ENCODE measurements at places on chromosomes 3 and 15.
A peak's percentile ranks its signal among the peaks of the same experiment; 100 is the strongest.

DNA sequence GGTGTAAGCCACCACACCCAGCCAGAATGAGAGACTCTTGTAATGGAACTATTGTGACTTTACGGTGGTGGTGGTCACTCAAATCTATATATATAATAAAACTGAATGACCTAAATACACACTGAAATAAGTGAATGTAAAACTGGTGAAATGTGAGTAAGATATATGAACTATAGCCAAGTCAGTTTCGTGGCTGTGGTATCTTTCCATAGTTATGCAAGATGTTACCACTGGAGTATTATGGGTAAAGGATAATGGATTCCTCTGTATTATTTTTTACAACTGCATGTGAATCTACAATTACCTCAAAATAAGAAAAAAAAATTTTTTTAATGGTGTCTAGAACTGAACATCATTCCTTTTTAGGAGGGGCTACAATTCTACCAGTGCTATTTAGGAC lies 21.9 kb downstream of the PIK3CB start:
- DNase-seq: no peak

DNA sequence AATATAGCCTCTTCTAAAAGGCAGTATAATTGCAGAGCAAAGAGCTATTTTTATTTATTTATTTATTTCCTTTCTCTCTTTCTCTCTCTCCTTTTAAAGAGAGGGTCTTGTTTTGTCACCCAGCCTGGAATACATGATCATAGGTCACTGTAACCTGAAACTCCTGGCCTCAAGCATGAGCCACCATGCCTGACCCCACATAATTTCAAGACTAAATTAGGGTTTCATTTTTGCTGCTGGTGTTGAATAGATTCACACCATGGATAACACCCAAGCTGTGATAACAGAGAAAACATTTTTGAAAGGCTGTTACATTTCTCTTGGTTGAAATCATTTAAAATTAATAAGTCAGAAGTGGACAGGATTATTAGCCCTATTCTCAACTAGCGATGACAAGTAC lies 131.6 kb downstream of the LEKR1 start:
- DNase-seq: no peak

- no peak for DNase-seq
Measured at GRCh38 chr15:93366387-93367100, 277.5 kb upstream of the RGMA start.

- no peak for DNase-seq
Measured at GRCh38 chr15:70582143-70582945, 181.0 kb downstream of the UACA start.

DNA sequence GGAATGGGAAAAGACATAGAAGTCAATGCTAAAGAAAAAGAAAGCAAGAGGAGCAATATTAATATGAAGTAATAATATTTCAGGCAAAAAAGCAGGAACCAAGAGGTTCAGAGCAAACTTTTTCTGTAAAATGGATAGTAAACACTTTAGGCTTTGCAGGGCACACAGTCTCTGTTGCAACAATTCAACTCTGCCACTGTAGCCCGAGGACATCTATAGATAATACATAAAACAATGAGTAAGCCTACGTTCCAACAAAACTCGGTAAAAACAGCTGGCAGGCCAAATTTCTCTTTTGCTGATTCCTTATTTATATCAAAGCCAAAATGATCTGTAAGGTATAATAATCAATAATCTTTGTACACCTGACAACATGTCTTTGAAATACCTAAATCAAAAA lies 56.8 kb downstream of the SMAD6 start:
- DNase-seq: no peak

- no peak for DNase-seq
Measured at GRCh38 chr15:62112616-62113593, 46.1 kb downstream of the C2CD4A start.

- DNase-seq: no peak
Measured at GRCh38 chr3:116018646-116019045, 395.3 kb downstream of the GAP43 start.

GRCh38 chr3:79886204-79886603 lies 118.4 kb upstream of the ROBO1 start:
- no peak for DNase-seq

- DNase-seq: no peak
Measured at GRCh38 chr15:89341316-89342005, 6.8 kb upstream of the POLG start.

DNA sequence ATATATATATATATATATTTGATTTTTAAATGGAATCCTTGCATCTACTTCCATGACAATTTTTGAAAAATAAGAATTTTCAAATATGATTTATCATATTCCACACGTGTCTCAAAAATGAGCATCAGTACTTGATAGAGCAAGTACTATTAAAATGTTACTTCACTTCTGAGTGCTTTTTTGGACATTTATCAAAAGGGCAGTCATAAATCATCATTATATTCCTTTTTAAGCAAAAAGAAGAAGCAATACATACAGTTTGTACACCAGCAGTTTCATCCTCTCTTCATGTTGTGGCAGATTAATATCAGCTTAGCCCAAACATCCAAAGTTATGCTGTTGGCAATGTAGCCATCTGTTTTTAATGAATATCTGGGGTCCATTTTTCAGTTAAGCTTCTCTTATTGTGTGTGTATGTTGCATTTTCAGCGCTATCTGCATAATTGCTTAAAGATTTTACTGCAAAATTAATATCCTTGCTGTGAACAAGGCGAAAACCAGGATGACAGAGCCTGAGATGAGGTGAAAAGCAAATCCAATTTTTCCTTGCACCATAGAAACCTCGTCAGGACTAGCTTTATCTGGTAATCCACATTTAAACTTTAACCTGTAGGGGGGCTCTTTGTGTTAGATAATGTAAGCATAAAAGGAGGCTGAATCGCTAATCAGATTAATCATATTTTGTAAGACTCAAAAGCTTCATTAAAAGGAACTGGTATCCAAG lies 604.9 kb upstream of the AGTR1 start:
- no peak for DNase-seq

- DNase-seq: no peak
Measured at GRCh38 chr3:184316792-184317191, 2.4 kb downstream of the EIF4G1 start.

DNA sequence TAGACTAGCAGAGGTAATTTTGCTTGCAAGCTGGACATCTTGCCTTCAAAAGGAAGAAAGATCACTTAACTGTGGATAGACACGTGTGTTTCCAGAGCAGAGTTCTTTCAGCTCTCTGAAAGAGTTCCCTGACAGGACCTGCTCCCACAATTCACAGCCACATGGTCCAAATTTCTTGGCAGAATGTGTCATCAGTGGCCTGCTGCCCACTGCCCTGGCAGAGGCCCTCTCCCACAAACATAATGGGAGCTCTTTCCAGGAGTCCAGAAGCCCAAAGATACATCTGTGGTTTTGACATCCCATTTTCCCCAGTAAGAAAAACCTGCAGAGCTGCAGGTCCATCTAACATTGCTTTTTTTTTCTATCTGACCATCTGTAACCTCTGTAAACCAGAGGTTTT lies 48.3 kb downstream of the SERPINI1 start:
- DNase-seq: peak; percentile 46

GRCh38 chr15:56019060-56019793 lies 25.8 kb upstream of the NEDD4 start:
- no peak for DNase-seq

DNA sequence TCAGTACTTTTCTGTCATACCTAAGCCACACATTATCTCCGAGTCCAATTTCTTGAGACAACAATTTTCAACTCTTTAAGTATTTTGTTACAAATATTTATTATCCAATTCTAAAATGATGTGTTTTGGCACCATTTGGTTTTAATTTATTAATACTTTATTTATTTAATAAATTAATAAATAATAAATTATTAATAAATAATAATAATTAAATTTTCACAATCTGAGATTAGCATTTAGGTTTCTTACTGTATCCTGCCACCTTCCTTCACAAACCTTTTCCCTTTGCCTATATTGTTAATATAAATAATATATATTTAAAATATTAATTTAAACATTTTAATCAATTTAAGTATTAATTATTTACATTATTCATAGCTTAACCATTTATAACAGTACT lies 23.9 kb downstream of the TMEM207 start:
- DNase-seq: no peak

- DNase-seq: no peak
Measured at GRCh38 chr3:161393803-161394202, 22.5 kb upstream of the SPTSSB start.

GRCh38 chr3:31659246-31659645 lies 126.5 kb downstream of the STT3B start:
- no peak for DNase-seq

- no peak for DNase-seq
Measured at GRCh38 chr15:41899854-41900442, 6.1 kb upstream of the SPTBN5 start.

- no peak for DNase-seq
Measured at GRCh38 chr3:184911570-184911969, 99.6 kb downstream of the VPS8 start.

- peak; percentile 60 for DNase-seq
Measured at GRCh38 chr3:52065264-52065756, 8.9 kb upstream of the DUSP7 start.

DNA sequence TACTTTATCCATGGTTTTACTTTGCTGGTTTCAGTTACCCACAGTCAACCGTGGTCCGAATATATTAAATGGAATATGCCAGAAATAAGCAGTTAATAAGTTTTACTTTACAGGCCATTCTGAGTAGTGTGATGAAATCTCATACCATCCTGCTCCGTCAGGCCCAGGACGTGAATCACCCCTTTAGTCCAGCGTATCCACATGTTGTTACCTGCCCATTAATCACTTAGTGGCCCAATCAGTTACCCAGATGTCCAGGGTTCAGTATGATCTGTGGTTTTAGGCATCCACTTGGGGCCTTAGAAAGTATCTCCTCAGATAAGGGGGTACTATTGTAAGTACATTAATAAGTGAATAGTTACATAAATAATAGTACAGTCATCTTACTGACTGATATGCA lies 88.0 kb downstream of the TTBK2 start:
- no peak for DNase-seq

DNA sequence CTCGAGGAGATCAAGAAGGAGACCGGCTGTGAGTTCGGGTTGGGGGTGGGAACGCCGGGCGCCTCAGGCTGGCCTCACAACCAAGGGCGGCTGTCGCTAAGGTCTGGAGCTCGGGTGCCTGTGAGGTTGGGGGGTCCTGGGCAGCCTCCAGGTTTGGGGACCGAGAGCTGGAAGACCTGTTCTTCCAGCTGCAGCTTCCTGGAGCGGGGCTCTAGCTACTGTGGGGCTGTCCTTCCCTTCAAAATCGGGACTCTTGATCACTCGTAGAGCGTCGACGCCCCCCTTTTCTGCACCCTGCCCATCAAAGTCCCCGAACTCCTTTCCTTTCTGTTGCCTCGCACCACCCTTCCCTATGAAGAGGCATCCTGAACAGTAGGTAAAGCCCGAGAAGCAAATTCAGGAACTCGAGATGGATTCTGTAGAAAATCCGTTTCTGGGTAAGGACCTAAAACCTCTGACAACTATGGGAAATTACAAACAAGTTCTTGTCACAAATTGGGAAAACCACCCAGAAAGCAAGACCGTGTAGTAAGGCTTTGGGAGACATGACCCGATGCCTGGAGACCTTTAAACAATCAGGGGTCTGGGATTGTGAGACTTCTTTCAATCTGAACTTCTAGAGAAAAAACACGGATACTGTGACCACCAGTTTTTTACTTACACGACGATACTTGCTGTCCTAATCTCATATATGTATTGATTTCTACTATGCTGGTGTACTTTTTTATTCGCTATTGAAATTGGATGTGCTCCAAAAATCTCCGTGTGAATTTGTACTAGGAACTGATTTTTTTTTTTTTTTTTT lies 556 bp downstream of the CHP1 start:
- DNase-seq: no peak

DNA sequence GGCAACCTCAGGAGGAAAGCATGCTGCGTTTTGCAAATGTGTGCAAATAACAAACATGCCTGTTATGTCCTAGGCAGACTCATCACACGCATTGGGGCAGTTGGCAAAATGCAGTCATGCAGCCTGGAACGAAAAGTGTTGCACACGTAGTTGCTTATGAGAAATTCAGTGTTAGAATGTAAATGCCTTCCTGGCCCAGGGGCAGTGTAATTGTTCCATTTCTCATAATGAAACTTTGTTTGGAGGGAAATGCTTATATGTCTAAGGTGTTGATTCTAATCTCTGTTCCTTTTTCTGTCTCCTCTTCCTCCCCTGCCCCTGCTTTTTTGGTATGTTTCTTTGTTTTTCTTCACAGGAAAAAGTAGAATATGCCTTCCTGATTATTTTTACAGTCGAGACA lies 156.0 kb downstream of the CACNA1D start:
- no peak for DNase-seq

DNA sequence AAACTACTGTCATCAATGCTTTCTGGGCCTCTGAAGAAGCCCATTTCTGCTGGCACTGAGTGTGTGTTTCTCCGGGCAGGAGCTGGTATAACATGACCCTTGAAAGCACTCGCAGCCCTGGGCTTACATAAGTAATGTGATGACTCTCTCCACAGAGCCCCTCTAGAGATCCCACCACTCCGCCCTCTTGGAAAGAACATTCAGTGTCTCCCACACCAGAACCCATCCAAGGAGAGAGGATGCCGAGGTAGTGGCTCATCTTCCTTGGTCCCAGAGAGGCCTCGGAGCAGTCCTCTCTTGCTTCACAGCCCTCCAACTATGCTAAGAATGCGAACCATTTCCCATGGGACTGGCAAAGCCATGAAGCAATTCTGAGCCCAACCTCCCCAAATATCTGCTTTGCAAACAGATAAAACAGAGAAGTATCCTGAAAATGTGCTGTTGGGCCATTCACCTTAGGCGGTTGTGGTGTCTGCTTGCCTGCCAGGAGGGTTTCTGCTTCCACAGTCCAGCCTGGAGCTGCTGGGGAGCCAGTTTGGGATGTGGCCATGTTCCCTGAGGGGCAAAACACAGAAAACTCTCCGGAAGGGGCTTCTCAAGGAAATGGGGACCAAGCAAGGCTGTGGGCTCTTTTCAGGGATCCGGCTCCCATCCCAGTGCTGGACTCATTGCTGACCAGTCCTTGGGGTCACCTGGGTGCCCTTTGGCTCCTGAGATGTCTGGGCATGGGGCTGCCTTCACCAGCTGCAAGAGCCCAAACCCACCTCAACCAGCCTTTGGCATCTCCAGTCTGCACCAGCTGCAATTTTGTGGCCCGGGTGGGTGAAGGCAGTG lies 47.3 kb downstream of the AMOTL2 start:
- DNase-seq: peak; percentile 49

- no peak for DNase-seq
Measured at GRCh38 chr3:188232656-188233055, 78.7 kb downstream of the LPP start.

DNA sequence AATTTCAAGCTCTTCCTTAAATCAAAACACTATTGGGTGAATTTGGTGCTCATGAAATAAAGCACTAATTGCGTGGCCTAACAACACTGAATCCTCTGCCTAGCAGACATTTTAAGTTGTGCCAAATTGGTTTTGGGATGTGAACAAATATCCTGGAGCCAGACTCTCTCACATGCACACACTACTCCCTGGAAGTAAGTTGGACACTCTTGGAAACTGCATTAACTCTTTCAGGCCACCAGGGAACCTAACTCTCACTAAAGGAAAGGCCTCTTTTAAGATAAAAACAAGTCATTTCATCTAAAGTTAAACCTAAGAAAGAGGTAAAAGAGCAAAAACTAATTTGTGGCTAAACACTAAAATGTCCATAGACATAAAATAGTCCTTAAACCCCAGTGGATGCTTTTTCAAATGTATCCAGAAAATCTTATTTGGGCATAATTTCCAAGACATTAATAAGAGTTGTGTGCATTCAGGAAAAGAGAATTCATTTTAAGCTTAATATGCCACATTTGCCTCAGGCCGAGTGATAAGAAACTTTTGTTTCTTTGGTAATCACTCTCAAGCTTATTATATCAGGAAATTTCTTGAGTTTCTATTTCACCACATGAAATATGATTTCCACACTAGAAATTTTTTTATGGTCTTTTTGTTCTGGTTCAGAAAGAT lies 61.8 kb downstream of the ZBTB20 start:
- no peak for DNase-seq

Data from Right ventricle myocardium superior (tissue), 1 donor.